H7 (cell line): ENCODE measurements at places on chromosomes 12 and 14.

GRCh38 chr12:40002178-40003169 is 103.4 kb downstream of the SLC2A13 start:
- DNase-seq, result no peak

DNA sequence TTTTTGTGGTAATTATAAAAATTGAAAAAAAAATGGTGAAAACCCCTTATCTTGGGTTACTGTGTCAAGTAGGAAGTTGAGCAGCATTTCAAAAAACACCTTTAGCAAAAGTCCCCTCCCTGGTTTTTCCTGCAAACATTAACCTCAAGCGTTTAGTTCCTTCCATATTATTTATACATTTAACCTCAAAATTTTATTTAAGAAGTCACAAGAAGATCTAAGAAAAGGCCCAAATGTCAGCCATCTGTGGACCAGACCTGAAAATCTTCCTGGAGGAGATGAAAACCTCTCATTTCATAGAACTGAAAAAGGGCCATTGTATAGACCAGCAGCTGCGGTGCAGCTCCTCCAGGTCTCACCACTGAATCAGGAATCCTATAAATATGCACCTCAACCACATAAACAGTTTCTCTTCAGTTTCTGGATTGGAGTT is 40.4 kb upstream of the BTG1 start:
- DNase-seq, result no peak

- DNase-seq, result no peak
Observed at GRCh38 chr12:104166465-104166864, 28.5 kb upstream of the NFYB start.

GRCh38 chr14:30569216-30569902 is 10.4 kb downstream of the G2E3 start:
- DNase-seq, result no peak

- peak; percentile 49 for DNase-seq
Observed at GRCh38 chr14:68718023-68718990, 74.6 kb downstream of the ZFP36L1 start.

DNA sequence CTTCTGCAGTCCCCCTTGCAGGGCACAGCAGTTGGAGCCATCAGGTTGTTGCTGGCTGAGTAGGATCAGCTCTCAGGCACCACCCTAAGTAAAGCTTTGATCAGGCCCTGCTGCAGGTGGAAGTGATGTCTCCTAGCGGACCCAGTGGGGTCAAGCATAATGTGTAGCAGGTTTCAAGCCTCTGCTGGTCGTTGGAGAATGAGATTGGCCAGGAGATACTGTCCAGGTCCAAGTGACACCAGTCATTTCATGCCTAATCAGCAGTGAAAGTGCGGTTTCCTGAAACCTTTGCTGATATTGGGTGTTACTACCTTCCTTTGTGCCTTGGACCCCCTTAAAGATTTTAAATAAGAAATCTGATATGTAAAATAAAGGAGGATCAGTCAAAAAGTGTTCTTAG is 72.6 kb downstream of the SUSD6 start:
- no peak for DNase-seq

DNA sequence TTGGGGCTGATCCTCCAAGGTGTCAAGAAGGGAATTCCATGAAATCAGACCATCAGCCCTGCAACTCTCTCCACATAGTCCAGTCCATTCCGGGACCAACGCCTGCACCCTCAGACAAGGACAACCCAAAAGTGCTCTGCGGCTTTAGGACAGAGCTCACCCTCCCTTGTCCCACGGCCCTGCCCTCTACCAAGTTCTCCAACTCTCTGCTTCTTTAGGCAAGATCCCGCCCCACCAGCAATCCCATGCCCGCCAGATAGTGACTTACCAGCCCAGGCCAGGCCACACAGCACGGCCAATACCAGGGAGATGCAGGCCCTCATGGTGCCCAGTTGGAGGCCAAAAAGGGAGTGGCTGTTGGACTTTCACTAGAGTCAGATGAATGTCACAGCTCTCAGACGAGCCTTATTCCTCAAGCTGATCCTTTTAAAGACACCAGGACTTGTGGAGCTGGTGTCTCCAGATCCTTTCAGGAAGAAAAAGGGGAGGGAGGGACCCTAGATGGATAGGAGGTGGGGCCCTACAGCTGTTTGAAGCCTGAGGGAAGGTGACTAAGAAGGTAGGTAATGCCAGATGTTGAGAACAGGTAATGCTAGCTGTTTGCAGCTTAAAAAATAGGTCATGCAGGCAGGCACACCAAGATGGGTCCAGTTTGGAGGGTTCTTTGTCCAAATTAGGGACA is at the start of gene ENDOU:
Gene ENDOU, minus strand, starts transcription at position 400 of the 682 bp plus-strand sequence. Its CDS starts 77 bp downstream, at position 323.
- DNase-seq, result no peak

DNA sequence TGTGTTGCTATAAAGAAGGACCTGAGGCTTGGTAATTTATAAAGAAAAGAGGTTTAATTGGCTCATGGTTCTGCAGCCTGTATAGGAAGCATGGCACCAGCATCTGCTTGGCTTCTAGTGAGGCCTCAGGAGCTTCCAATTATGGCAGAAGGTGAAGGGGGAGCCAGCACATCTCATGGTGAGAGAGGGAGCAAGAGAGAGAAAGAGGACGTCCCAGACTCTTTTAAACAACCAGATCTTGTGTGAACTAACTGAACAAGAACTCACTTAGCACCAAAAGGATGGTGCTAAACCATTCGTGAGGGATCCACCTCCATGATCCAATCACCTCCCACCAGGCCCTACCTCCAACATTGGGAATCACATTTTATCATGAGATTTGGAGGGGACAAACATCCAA is 6.1 kb upstream of the SNAPC1 start:
- no peak for DNase-seq

DNA sequence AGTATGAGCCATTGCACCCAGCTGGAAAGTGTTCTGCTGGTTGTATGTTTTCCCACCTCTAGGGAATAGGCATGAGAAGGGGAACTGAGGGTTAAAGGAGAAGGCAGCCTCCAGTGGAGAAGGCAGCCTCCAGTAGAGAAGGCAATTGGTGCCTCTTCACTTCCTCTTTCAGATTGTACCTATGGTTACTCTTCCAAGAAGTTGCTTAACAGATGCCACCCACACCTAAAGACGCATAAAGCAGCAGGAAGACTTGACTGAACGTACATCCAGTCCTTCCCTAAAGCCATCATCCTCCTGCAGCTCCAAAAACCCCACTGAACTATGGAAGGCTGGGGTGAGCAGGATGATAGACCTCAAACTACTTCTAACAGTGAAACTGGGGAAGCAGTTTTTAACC is 13.1 kb downstream of the DPF3 start:
- no peak for DNase-seq

- no peak for DNase-seq
Observed at GRCh38 chr14:52944254-52944653, 6.6 kb downstream of the FERMT2 start.
